ENCODE measurements at places on chromosomes 3 and 15.

DNA sequence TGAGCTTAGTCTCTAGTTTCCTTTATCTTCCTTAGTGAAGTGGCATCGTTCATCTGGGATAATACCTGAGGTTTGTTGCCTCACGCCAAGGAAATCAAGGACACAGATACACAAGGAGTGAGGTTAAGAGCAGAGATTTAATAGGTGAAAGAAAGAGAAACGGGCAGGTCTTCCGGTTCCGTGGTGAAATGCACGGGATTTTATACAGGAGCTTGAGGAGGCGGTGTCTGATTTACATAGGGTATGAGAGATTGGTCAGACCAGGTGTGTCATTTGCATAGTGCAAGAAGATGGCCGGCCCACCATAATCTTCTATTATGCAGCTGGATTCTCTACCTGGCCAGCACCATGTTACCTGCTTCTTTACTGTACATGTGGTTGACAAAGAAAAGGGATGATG, 17.2 kb downstream of the ARRDC4 start:
- DNase-seq, result no peak

DNA sequence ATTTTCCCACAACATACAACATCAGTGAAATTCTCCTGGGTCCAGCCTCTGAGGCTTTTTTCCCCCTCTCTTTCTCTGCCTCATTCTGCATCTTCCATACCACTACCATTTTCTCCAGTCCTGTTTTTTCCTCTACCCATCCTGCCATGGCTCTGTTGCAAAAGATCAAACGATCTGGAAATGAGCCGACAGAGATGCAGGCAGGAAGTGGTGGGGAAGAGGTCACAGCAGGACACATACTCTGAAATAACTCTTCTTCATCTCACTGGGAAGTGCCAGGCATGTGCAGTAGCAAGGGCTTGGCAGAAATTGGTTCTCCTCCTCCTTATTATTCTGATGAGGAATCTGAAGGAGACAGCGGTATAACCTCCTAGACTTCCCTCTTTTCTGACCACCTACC, 114.3 kb downstream of the CORO2B start:
- peak; percentile 58 for DNase-seq

DNA sequence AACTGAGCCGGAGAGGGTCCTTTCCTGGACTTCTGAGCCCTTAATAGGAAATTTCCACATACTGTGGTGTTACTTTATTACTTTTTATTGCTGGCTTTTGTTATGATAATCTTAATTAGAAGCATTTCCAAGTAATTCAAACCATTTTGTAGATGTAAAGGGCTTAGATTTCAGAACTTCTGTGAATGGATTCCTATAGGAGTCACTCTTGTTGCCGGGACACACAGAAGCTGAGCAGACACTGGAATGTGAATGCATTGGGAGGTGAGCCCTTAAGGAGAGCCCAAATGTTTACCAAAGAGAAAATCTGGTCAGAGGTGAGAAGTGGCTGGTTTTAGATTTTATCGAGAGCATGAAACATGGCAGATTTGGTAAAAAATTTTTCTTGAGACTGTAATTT, 87.4 kb downstream of the FNDC3B start:
- DNase-seq, result no peak

DNA sequence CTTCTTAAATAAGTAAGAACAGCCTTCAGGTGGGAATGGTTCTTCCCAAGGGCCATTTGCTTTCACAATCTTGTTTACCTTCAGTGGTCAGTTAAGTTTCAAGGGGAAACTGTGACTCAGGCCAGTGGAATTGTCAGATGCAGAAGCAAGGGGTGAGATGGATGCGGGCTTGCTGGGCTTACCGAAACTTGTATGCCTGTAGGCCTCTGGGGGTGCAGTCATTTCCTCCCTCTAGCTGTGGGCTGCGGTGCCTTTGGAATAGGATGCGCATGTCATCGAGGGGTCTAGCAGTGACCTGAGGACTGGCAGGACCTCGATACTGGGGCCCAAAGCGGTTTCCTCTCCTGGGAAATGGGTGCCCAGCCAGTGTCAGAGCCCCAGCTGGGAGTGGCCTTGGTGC, 121.6 kb downstream of the EEFSEC start:
- DNase-seq, result peak; percentile 93

GRCh38 chr15:81294516-81294880, 29.4 kb downstream of the STARD5 start:
- DNase-seq, result no peak

GRCh38 chr3:143040261-143040879, 39.0 kb downstream of the U2SURP start:
- peak; percentile 62 for DNase-seq

GRCh38 chr15:36401586-36401966, 177.8 kb upstream of the CDIN1 start:
- DNase-seq, result peak; percentile 7

DNA sequence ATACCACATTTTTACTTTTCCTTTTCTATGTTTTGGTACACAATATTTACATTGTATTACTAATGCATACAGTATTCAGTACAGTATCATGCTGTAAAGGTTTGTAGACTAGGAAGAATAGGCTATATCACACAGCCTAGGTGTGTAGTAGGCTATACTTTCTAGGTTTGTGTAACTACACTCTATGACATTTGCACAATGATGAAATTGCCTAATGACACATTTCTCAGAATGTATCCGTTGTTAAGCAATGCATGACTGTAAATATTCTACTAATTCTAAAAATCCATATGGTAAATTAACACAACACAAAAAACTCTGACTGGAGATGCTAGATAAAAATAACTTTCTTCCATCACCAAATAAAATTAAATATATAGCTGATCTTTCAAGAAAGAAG, 16.2 kb downstream of the NEDD4 start:
- DNase-seq, result no peak

DNA sequence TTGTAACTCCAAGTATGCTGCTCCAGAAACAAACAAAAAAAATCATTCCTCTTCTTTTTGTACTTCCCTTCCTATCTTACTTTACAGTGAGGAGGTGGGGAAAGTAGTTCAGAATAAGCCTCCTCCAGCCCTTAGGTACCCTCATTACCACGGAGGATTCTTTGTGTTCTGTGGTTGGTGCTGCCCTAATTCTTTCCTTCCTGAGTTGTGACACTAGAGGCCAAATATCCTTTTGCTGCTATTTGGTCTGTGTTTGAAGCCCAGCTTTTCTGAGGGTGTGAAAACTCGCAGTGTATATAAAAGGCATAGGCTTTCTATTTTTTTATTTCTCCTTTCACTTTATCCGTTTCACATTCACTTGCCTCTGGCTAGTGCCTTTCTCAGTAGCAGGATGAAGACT, 98.2 kb downstream of the HHLA2 start:
- DNase-seq, result no peak

GRCh38 chr15:62739507-62739906, 303.0 kb upstream of the TPM1 start:
- DNase-seq, result peak; percentile 86

DNA sequence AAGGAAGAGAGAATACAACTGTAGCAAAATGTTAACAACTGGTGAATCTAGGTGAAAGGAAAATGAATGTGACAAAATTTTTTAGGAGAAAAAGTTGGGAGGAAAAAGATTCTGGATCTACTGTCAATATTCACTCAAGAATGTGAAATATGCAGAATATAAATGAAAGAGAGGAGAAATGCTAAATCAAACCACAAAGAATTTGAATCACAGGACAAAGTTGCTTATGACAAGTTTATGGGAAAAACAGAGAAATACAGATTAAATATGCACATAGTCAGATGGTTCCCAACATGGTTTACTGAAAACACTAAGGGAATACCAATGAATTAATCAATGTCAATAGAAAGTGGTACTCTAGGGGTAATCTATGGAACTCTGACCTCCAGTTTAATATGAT, 27.6 kb downstream of the C3orf33 start:
- DNase-seq, result peak; percentile 4

- DNase-seq, result peak; percentile 98
These were observed 30.5 kb upstream of the NOX5 start for GRCh38 chr15:68983961-68984481.

- DNase-seq, result peak; percentile 75
These were observed 117.7 kb downstream of the GOLIM4 start for GRCh38 chr3:167978071-167978470.

GRCh38 chr3:30332196-30333021, 274.0 kb upstream of the TGFBR2 start:
- DNase-seq, result no peak

GRCh38 chr3:192575879-192576506, 151.3 kb downstream of the FGF12 start:
- DNase-seq, result no peak

GRCh38 chr3:146326875-146327543, 76.1 kb upstream of the PLSCR4 start:
- DNase-seq, result peak; percentile 62
